ENCODE measurements at places on chromosomes 12 and 14.
A peak's percentile ranks its signal among the peaks of the same experiment; 100 is the strongest.

DNA sequence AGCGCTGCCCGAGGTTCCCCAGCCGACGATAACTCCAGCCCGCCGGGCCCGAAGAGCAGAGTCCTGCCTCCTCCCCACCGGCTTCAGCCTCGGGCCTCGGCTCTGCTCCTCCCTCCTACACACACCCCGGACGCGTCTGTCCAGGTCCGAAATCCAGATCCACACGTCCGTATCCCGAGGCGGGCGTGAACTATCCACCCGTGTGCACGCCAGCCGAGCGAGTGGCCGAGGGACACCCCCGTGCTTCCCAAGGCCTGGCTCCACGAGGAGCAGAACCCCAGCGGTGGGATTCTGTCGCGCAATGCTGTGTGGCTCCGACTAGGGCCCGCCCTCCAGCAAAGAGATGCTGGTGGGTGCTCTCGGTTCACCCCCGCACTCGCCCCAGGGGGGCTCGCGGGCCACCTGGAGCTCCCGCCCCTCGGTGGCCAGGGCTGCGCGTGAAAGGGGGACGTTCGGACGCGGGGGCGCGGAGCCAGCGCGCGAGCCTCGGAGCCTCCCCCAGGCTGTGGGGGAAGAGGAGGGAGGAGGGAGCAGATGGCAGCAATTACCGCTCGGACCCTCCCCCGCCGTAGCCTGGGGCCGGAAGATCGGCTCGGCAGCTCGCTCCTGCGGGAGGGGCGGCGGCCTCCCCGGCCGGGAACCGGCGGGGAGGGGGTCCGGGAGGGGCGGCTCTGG is 18.9 kb upstream of the ANKRD33 start:
- DNase-seq = peak; percentile 17

GRCh38 chr12:107397890-107398500 is 287.6 kb upstream of the PWP1 start:
- DNase-seq = peak; percentile 56

GRCh38 chr12:54040148-54040494 is 7.3 kb downstream of the HOXC5 start:
- DNase-seq = no peak

DNA sequence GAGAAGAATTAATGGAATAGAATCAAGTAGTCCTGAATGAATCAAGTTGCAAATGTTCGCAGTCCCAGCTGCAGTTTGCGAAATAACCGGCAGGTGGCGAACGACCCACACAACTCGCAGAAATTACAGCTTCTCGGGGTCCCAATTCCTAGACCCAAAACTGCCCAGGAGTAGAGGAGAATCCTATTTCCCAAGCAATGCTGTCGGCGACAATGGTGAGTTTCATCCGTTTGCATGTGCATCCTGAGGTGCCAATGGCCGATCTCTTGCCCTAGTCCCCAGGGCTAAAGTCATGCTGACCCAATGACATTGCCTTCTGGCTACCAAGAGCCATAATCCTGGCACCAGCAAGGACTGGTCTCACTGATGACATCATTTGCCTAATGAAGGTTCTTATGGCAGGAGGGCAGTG is 8.5 kb upstream of the ASCL1 start:
- DNase-seq = peak; percentile 10

- DNase-seq = no peak
Observed at GRCh38 chr12:127342861-127343260, 924.1 kb upstream of the TMEM132C start.

- no peak for DNase-seq
Observed at GRCh38 chr14:71466946-71467345, 465.3 kb upstream of the RGS6 start.

GRCh38 chr12:118016424-118017264 is at the start of gene RFC5:
Gene RFC5, plus strand, starts transcription at chr12:118016703. Its CDS starts 125 bp downstream, at chr12:118016828.
- DNase-seq = peak; percentile 99

DNA sequence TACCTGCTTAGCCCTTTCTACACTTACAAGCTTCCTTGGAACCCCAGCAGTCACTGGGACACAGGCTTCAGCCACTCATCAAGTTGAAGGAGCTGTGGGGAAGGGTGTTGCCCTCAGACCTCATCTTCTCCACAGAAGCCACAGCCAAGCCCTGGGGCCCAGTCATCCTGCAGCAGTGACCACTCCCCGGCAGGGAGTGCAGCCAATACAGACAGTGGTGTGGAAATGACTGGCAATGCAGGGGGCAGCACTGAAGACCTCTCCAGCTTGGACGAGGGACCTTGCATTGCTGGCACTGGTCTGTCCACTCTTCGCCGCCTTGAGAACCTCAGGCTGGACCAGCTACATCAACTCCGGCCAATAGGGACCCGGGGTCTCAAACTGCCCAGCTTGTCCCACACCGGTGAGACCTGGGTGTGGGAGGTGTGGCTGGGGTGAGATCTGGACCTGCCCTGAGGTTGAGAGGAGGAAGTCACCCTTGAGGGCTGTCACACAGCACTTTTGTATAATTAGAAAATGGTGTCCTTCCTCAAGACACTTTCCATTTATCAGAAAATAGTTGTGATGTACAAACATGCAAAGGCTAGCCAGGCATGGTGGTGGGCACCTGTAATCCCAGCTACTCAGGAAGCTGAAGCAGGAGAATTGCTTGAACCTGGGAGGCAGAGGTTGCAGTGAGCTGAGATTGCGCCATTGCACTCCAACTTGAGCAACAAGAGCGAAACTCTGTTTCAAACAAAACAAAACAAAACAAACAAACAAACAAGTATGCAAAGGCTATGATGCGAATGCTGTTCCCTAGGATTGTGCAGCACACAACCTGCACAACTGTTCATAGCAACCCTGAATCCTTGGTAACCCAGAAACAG is 9.9 kb downstream of the GLI1 start:
- no peak for DNase-seq

DNA sequence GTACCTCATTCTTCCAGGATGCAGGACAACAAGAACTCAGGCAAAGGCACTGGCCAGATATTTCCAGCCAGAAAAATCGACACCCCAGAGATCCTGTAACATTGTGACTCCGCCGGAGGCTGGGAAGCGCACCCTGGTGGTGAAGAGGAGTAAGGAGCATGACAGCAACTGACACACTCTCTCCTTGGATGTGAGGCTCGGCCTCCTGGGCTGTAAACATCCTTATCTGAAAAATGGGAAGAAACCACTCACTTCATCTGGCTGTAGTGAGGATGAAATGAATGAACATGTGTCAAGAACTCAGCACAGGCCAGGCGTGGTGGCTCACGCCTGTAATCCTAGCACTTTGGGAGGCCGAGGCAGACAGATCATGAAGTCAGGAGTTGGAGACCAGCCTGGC is 27.5 kb downstream of the TCHP start:
- DNase-seq = no peak

- DNase-seq = no peak
Observed at GRCh38 chr14:68781161-68782021, 11.5 kb downstream of the ZFP36L1 start.

DNA sequence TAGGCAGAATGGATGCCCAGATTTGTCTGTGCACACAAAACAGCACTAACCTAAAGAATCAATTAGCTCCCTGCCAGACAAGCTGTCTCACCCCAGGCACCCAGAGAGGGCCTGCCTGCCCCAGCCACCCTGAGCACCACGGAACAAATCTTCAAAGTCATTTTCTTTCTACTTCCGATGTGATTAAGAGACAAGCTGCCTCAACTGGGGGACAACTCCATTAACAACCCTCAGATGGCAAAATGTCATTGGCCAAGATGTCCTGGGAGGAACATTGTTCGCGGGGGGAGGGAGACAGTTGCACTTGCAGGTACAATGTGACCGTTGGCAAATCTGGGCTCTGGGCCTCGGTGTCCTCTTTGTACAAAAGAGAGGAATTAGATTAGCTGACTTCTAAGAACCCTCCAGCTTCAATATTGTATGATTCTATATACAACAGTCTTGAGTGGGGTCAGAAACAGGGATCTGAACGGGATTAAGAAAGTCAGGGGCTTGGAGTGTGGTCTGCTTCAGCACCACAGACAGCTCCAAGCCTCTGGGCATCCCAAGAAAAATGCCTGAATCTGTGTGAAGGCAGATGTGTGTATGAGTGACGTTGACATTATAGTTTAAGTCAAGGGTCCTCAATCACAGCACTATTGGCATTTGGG is 42.8 kb upstream of the CMKLR1 start:
- DNase-seq = no peak

DNA sequence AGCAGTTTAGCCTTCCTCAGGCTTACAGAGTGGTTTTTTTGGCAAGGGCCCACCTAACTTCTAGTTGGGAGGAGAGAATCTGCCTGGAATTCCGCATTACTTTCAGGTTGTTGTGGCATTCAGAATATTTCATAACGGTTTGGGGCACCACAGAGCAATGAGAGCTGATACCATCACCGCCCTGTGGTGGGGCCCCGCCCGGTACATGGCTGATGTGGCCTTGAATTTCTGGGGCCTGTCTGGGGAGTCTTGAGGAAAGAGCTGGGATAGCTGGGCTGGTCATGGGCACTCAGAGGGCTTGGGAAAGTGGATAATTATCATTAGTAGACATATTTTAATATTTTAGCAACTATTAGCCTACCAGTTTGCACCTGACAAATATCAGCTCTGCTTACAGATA is 4.2 kb downstream of the TESPA1 start:
- no peak for DNase-seq

- DNase-seq = peak; percentile 74
Observed at GRCh38 chr12:108773798-108774788, 42.8 kb upstream of the CORO1C start.

DNA sequence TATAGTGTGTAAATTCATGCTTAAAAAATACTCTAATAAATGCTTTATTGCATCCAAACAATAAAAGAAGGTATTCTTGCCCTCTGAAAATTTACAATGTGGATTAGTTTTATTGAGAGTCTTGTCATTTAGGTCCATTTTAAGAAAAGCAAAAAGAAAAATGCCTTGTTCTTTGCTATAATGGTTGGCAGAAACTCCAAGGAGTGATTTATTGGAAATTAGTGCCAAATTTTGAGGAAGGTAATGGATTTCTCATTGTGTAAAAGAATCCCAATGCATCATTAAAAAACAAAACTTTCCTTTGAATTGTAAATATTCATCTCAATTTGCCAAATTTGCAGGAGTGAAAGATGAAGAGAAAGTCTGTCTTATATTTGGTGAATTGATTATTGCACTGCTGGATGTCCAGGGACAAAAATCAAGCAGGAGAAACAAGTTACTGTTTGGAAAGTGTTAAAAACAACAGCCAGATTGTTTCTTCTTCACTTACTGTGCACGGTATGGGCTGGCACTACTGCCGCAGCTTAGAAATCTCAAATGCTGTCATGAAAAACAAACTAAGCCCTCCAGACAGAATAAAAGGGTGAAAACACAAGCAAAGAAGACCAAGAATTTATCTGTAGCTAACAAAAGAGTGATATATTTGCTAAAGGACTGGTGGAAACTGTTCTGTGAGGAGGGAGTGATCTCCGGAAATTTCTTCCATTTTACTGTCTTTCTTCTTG is 511.7 kb downstream of the TMTC2 start:
- no peak for DNase-seq

DNA sequence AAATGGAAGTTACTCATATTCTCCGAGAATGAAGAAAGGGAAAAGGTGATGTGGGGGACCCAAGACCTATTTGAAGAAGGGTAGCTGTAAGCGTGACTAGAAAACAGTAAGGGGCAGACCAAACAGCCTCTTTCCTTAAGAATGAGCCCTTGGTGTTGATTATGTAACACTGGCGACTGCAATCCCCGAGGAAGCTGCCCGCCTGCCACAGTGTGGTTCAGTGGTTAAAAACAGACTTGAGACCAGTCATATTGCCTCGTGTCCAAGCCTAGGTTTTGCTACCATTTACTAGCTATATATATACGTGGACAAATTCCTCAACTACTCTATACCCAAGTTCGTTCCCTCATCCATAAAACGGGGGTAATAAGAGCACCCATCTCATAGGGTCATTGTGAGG is 49.1 kb downstream of the SSPN start:
- no peak for DNase-seq

- peak; percentile 96 for DNase-seq
Observed at GRCh38 chr12:1644534-1645438, 15.8 kb downstream of the WNT5B start.

DNA sequence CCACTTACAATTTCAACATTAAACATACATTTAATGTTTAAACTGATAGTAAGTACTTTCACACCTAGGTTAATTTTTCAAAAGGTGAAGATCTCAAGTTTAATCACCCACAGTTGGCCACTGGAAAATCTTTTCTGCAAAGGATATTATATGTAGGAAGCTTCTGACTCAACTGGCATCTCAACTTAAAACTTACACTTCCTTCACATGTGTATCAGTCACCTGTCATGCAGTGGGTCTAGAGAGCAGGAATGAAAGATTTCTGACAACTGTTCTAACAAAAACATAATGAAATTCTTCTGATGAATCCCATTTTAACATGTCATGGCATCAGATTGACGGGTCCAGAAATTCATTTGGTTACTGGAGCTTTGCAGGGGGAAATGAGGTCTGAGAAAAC is 192.8 kb downstream of the KLHL28 start:
- DNase-seq = no peak

DNA sequence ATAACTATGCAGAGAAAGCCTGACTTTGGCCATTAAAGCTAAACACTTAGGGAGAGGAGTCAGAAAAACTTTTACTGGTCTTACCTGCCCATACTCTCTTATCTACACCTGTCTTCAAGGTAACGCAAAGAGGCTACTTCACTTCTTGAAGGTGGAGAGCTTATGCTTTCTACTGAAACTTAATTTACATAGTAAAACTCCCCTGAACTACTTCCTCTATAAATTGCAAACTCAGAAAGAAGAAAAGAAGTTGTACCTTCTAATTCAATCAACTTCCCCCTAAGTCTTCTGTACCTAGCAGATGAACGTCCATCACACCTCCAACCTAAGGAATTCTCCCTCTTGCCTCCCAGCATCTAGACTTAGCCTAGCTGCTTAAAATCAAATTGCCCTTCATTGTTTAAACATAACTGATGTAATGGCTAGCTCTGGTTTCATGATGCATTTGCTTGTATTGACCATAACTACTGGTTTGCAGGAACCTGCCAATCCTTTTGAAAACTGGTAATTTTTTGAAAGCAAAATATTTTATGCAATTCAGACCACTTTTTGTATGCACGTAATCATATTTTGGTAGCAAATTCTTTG is 87.7 kb downstream of the STON2 start:
- DNase-seq = no peak

DNA sequence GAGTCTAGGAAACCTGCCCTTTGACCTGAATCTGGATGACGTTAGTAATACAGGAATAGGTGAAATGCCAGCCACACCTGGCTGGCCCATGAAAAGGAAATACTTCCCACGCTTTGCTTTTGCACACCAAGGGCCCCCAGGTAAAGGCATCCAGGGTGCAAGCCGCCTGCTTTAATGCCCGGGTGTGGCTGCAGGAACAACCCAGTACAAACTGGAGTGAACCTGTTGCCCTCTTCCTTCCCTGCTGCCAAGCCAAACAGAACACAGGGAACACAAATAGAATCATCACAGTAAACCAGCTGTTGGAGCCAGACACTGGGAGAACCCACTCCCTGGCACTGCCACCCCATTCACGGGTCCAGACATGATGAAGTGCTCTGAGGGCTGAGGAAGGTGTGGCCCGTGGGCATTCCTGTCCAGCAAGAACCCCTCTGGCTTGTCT is 24.2 kb upstream of the FOS start:
- DNase-seq = no peak

Data from NCI-H2171 (cell line).